Esophagus muscularis mucosa (tissue), 4 donors: ENCODE measurements at places on chromosomes 3 and 15. TPM values are rescaled to one million over a fixed set of nuclear protein-coding genes. Genes with fewer than 3 reads are reported as not detected.

DNA sequence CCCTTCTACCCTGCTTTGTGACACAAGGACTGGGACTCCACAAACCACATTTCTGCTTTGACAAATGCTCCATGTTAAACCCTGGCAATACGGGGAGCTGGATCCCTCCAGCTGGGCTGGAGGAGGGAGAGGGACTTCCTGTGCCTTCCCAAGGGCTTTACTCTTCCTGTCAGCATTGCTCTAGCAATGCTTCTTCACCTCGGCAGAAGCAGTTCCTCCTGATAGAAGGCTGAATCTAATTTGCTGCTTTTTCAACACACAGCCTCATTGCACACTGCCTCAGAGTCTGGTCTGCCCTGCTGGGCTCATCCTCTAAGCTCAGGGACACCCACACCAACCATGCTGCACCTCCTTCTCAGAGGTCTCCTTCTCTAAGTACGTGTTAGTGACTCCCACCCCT is 142.8 kb upstream of the SMAD3 start:
- DNase-seq = no peak

GRCh38 chr3:189099031-189099471 is 72.7 kb upstream of the TPRG1 start:
- DNase-seq = peak; percentile 96

The SHC4 gene
- total RNA-seq = 1.8 TPM

The CIDEC gene
- 0.83 TPM for total RNA-seq

- no peak for DNase-seq
Observed at GRCh38 chr3:41715376-41715775, 246.5 kb downstream of the ULK4 start.

DNA sequence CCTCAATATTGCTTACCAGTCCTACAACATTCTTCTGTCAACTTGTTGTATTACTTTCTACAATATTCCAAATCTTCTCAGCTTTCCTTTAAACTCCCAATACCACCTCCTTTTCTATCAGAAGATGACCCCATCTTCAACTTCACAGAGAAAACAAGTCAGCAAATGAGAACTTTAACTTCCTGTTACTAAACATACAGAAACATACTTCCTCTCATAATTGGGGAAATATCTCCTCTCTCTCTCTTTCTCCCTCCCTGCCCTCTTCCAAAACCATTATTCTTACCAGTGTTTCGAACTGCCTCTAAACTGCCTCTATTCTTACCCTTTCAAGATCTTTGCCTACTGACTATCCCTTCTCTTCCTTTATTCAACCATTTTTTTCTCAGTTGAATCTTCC is 1.8 kb upstream of the SNAP23 start:
- DNase-seq = no peak

The CD80 gene
- not detected for total RNA-seq

The POPDC2 gene
- total RNA-seq = 92.6 TPM

- no peak for DNase-seq
Observed at GRCh38 chr3:132253262-132253878, 63.8 kb upstream of the ACP3 start.

The FETUB gene
- not detected for total RNA-seq

The SNUPN gene
- total RNA-seq = 19.9 TPM

The RNF111 gene
- 18.8 TPM for total RNA-seq

DNA sequence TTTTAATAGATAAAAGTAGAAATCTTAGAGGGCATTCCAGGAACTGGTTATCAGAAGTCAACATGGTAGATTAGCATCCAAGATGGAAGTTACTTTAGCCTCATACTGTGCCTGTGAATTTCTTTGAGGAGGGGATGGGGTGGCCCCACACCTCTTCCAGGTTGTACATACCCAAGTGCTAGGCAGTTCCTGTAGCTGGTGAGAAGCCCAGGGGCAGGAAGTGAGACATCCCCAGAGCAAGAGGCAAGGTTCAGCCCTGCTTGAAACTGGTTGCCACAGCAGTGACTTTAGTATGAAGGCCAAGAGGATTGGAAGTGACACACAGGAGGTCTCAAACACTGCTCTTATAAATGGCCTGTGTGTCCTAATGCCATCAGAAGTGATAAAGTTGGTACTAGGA is 11.9 kb downstream of the GTPBP8 start:
- DNase-seq = no peak

The C3orf85 gene
- not detected for total RNA-seq

The DCLK3 gene
- 0.19 TPM for total RNA-seq

- DNase-seq = no peak
Observed at GRCh38 chr3:97822359-97822775, 556 bp downstream of the CRYBG3 start.

- no peak for DNase-seq
Observed at GRCh38 chr3:194286375-194287146, 64.6 kb downstream of the CPN2 start.

DNA sequence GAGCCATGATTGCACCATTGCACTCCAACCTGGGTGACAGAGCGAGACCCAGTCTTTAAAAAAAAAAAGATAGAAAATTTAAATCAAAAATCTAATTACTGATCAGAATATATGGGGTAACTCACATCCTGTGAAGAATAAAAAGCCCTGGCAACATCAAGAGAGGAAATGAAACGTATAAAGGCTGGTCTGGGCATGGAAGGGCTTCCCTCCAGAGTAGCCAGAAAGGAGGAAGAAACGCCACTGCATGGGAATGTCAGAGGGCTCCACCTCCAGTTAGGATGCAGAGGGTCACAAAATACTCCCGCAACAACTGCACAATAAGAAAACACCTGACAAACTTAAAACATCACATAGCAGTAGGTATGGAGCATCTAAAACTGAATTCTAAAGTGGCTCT is 4.9 kb upstream of the IQCF1 start:
- DNase-seq = no peak

DNA sequence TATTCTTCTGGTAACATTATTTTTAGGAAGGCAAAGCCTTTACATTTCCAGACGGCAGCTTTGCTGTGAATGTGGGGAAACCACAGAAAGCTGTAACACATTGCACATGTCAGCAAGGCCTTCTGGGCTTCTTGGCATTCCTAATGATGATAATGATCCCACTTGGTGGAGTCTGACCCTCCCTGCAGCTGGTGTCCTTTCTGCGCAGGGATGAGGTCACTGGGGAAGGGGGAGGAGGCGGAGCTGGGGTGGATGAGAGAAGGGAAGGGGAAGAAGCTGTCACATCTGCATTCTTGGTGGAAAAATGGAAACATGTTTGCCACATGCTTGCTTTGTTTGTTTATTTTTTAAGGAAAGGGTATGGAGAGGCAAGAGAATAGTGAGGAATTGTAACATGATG is 68.6 kb downstream of the FILIP1L start:
- DNase-seq = no peak

DNA sequence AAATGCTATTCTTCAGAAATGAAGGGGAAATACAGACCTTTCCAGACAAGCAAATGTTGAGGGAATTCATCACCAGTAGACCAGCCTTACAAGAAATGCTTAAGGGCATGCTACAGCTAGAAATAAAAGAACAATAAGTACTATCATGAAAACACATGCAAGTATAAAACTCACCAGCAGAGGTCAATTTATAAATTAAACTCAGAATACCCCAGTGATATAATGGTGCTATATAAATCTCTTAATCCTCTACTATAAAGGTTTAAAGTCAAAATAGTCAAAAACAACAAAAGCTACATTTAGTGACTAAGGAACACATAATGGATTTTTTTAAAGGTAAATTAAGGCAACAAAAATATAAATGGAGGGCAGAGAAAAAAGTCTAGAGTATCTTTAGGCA is 142.5 kb downstream of the CPNE4 start:
- DNase-seq = no peak

GRCh38 chr3:15333099-15333955 is 941 bp upstream of the SH3BP5 start:
- no peak for DNase-seq

The DPPA4 gene
- total RNA-seq = not detected

DNA sequence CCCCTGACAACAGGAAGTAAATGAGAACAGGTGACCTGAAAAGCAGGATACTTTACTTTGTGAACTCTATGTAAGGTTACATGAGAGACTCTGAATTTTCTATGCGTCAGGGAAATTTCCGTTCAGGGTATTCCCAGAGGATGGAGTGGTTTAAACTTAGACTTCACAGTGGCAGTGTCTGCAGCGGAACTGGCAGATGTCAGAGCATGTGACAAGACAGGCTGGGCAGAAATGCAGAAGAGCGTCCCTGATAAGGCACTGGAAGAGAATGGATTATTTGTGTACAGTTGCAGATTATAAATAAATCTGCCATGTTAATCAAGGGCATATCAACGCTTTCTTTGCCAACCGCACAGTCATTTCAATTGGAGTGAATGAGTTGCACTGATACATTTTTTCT is 598.4 kb upstream of the ZNF717 start:
- no peak for DNase-seq

DNA sequence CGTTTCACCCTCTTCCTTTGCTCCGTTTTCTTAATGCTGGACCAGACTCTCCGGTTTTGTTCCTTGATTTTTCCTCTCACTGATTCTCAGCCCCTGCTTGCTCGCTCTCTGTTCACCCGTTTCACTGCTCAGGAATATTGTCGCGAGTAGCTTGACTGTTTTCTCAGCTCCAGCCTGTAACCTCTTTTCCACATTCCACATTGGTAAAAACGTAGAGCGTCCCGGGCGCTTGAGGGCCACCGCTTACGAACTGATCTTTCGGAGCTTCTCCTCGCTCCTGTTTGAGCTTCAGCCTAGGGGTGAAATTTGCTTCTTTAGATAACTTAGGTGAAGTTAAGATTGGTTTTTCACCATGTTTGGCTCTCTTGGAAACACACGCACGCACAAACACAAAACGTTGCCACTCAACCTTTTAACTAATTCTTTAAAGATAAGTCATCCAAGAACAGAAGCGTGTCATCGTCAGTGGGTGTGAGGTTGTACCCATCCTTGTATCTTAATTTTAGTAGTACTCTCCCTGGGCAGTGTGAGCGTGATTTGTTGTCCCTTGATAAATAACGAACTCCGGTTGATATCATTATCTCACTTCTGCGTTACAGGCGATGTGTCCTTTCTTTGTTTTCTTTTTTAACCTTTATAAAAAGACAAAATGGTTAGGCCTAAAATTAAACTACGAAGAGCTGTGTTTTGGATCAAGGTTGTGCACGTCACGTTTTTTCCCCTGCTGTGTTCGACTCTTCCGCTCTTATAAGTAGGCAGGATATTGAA is 1.0 kb downstream of the PAK2 start:
- DNase-seq = peak; percentile 92

DNA sequence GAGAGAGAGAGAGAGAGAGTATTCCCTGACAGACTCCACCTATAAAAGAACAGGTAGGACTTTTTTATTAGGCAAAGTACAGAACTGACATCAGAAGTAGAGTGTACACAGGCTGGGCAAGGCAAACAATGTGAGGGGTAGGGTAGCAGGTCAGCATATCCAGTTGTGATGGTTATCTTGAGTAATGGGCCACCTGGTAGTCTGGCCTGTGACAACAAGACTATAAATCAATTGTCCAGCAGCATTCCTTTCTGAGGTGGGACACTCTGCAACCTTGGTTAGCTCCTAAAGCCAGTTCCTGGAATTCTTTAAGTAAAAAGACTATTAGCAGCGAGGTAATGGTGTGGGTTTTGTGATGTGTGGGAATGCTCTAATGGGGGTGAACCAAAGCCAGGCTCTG is 14.9 kb upstream of the TMCC1 start:
- no peak for DNase-seq

The GOLGA6A gene
- total RNA-seq = not detected

DNA sequence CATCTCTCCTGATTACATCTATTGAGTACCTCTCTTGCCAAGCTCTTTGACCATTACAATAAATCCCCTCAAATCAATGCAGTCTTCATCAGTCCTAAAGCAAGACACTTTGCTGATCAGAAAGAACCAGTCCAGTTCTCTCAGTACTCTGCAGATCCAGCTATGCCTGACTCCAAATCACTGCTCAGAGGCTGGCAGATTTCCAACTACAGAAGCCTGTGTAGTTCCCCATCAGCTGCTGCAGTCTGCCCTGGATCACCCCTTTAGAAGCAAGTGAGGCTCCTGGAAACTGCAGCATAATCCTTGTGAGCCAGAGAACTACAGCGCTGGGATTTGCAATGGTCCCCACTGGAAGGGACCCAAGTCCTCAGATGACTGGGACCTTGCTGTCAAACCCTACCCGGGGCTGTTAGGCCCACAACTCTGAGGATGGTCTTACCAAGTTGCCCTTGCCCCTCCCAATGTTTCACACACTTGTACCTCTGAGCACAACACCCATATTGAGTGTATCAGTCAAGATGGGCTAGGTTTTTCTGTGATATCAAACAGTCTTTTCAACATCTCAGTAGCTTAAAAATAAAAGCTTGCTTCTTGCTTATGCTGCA is 81.9 kb upstream of the TOPAZ1 start:
- DNase-seq = peak; percentile 91

DNA sequence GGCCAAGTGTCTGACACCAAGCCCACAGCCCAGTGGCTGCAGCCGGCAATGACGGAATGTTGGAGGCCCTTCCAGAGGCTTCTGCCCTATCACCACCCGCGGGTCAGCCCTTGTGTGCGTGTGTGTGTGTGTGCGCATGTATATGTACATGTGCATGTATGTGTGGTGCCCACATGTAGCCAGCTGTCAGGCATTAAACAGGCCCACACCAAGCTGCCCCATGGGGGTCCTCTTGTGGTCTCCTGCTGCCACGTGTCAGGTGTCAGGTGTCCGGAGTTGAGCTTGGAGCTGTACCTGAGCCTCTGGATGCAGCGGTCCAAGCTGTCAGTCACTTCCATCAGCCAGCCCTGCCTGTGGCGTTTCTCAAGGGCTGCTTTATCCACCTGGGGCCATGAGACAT is 13.9 kb downstream of the UROC1 start:
- DNase-seq = no peak

DNA sequence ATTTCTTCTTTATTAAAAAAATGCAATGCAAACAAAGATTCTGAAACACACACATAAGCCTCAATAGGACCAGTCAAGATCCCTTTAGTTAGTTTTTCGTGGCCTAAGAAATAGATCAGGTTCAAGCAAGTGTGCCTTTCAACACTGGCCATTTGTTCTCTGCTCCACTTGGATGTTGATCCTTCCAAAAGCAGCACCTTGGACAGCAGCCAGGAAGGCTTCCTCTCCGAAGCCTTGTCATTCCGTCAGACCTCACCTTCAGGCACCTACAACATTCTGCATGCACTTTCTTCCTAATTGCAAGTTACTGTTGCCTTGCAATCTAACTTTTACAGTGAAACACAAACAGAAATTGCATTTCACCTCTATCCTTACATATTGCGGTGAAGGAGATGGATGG is 155.9 kb upstream of the FEZF2 start:
- no peak for DNase-seq

GRCh38 chr3:114223143-114223542 is 14.2 kb downstream of the ZNF80 start:
- no peak for DNase-seq

GRCh38 chr3:197026481-197026866 is 3.1 kb downstream of the MELTF start:
- DNase-seq = no peak

The COL8A1 gene
- 31.5 TPM for total RNA-seq
